AG04449 (cell line): ENCODE measurements at places on chromosomes 16 and 17.

GRCh38 chr17:75151930-75152329 is 2.4 kb downstream of the JPT1 start:
- no peak for DNase-seq

DNA sequence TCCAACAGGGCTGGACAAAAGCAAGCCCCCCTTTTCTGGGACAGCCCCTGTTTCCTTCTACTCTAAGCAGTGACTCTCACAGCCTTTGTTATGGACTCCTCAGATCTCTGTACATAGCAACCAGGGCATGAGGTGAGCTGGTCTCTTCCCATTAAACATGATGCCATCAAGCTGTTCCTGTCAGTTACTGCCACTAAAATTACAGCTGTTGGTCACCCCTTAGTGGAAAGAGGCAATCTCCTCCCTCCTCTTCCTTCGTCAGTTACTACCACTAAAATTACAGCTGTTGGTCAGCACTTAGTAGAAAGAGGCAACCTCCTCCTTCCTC is 95.2 kb upstream of the SMIM36 start:
- DNase-seq = no peak

DNA sequence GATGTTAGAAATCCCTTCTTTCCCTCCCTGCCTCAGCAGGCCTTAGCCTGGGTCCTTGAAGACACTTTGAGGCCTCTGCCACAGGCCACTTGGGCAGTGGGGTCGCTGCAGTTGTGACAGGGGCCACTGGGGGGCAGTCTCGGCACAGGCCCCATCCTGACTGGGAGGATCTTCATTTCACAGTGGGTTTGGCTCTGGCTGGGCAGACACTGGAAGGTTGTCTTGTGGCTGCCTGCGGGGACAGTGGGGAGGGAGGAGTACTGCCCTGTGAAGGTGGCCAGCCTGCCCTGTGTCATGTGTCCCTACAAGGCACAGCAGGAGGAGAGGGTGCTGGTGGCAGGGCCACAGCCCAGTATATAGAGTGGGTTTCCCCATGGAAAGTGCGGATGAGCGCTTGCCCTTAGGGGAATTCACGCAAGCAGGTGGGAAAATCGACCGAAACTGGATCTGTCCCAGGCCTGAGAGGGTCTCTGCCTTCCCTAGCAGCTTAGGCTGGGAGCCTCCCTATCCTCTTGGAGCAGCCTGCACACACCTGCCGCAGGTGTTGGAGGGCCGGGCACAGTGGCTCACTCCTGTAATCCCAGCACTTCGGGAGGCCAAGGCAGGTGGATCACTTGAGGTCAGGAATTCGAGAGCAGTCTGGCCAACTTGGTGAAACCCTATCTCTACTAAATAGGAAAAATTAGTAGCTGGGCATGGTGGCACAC is 28.8 kb downstream of the GINS2 start:
- no peak for DNase-seq

GRCh38 chr17:29546830-29547229 is 20.0 kb downstream of the ABHD15 start:
- no peak for DNase-seq

GRCh38 chr16:76816475-76816874 is 374.5 kb upstream of the MON1B start:
- DNase-seq = no peak

DNA sequence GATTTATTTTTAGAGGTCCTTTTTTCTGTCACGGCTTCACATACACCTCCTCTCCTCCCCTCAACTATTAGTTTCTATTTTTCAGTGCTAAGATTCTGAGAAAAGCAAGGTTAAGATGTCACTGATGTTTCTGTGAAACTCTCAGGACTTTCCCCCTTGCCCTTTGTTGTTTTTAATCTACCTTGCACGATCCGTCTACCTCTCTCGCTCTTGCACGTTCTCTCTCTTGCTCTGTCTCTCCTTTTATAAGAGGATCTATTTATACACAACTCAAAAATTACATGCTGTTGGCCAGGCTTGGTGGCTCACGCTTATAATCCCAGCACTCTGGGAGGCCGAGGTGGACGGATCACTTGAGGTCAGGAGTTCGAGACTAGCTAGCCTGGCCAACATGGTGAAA is 43.6 kb downstream of the RPA1 start:
- DNase-seq = no peak

DNA sequence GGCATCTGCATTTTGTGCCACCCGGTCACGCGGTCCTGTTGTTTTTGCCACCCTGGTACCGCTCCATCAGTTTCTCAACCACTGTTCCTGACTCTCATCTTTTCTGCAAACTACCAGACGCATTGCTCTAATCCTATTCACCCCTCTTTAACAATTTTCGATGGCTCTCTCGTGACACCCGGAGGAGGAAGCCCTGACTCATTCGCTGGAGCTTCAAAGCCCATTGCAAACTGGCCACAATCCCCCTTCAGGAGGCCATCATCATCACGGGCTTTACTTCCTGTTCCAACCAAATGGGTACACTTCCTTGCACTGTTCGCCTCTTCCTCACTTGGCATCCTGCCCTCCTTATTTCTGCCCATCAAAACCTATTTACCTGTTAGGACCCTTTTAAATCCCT is 155.3 kb downstream of the RGS9 start:
- no peak for DNase-seq

DNA sequence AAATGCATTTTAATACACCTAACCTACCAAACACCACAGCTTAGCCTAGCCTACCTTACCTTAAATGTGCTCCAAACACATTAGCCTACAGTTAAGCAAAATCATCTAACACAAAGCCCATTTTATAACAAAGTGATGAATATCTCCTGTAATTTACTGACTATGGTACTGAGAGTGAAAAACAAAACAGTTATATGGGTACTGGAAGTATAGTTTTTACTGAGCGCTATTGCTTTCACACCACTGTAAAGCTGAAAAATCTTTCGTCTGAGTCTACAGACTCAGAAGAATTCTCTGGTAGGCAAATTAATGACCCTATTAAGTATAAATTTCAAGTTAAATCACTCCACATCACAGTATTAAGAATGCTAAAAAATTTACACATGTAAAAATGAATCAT is 3.5 kb downstream of the GRB2 start:
- DNase-seq = no peak

DNA sequence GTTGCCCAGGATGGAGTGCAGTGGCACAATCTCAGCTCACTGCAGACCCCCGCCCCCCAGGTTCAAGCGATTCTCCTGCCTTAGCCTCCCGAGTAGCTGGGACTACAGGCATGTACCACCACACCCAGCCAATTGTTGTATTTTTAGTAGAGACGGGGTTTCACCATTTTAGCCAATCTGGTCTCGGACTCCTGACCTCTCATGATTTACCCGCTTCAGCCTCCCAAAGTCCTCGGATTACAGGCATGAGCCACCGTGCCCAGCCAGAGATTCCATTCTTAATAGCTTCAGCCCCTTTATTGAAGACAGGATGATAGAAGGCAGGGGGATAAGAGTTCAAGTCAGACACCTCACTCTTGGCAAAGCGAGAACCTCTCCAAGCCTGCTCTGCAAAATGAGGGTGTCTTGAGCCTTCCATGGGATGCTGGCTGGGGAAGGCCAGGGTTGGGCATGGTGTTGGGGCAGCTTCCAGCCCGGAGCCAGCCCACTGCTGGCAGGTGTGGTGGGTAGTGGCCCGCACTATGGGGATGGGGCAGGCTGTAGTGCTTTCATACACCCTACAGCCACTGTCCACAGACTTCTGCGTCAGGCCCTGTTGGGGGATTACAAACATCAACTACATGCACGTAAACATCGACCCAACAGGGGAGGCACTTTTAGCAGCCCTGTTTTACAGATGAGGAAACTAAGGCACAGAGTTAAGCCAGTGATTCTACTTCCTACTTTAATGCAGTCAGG is 3.5 kb downstream of the CARHSP1 start:
- DNase-seq = no peak

- DNase-seq = no peak
These were observed 157.7 kb downstream of the CCDC182 start for GRCh38 chr17:57587193-57587969.

GRCh38 chr16:29114574-29114973 is 129.7 kb downstream of the LAT start:
- no peak for DNase-seq

GRCh38 chr16:12900599-12901203 is 697 bp upstream of the SHISA9 start:
- no peak for DNase-seq

- peak; percentile 23 for DNase-seq
These were observed 143.2 kb upstream of the CDH5 start for GRCh38 chr16:66223176-66223780.

DNA sequence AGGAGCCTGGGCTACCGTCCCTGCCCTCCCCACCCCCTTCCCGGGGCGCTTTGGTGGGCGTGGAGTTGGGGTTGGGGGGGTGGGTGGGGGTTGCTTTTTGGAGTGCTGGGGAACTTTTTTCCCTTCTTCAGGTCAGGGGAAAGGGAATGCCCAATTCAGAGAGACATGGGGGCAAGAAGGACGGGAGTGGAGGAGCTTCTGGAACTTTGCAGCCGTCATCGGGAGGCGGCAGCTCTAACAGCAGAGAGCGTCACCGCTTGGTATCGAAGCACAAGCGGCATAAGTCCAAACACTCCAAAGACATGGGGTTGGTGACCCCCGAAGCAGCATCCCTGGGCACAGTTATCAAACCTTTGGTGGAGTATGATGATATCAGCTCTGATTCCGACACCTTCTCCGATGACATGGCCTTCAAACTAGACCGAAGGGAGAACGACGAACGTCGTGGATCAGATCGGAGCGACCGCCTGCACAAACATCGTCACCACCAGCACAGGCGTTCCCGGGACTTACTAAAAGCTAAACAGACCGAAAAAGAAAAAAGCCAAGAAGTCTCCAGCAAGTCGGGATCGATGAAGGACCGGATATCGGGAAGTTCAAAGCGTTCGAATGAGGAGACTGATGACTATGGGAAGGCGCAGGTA is 762 bp downstream of the CDK12 start:
- no peak for DNase-seq

- no peak for DNase-seq
These were observed 66.0 kb downstream of the CDK12 start for GRCh38 chr17:39527220-39527813.

DNA sequence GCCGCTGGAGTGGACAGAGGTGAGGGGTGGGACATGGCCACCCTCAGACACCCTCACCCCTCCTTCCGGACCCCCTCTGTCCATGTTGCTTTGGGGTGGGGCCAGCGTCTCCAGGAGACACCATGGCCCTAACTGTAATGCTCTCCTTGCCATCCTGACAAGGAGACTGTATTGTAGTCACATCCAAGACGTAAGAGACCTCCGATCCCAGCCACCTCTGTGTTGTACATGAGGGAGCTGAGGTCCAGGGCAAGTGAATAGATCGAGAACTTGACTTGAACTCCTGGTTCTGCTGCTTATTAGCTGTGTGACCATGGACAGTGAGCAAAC is 30.2 kb downstream of the POLR3E start:
- no peak for DNase-seq

DNA sequence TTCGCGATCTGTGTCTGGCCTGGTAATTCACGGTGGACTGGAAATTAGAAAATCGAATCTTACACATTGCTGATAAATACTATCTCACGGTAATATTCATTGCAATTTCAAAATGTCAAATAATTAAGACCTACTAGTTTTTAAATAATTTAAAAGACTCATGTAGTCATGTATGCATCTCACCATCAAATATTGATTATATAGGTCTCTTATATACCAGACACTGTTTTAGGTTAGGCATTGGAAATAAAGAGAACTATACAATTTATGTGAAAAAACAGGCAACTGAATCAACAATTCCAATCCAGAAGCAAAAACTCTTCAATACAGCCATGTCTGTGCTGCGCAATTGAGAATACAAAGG is 7.5 kb upstream of the PIRT start:
- no peak for DNase-seq
